ENCODE measurements at places on chromosomes 11 and 22. TPM values are rescaled to one million over a fixed set of nuclear protein-coding genes. Genes with fewer than 3 reads are reported as not detected.

MMP7 gene
- total RNA-seq, result not detected

MUC2 gene
- total RNA-seq, result not detected

DNA sequence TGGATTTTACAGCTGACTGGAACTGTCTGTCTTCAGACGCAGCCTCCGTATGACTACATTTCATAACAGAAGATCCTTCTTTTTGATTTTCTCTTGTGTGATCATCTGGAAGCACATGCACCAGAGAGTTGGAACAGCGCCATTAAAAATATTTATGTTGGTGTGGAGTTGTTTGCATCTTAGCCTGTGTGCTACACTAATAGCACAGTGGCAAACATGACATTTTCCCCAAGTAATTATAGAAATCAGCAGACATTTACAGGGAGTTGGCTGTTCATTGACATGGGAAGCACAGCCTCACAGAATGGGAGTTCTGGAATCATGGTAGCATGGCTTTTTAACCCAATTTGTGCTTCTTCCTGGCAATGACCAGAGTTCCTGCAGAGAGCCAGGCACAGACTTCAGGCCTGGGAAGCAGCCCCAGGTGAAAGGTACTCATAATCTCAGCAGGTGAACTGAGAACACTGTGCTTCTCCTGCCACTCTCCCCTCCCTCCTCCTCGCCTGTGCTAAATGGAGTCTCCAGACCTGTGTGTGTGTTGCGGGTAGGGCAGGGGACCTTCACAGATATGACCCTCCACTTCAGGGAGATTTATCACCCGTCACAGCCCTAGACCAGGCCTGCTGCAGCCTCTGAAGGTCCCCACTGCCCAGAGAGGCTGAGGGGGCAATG is 82.8 kb upstream of the PLET1 start:
- H3K36me3 ChIP-seq, result no peaks in the 10 kb centered on the region
- H3K4me1 ChIP-seq, result peaks cover 6% of the 10 kb centered on the region
- no peak overlapping the region for H3K4me3 ChIP-seq
- H3K27me3 ChIP-seq, result peaks cover 2% of the 10 kb centered on the region
- H3K27ac ChIP-seq, result no peak overlapping the region
- DNase-seq, result peak; percentile 54

GRCh38 chr22:44068422-44069191 is 44.5 kb downstream of the PARVB start:
- H3K4me3 ChIP-seq, result no peak overlapping the region
- H3K27me3 ChIP-seq, result no peaks in the 10 kb centered on the region
- no peak for DNase-seq
- H3K27ac ChIP-seq, result no peak overlapping the region

- H3K4me1 ChIP-seq, result peaks cover 2% of the 10 kb centered on the region
- peak within 1 kb of the TSS; percentile 78 for H3K4me3 ChIP-seq
- peak within 1 kb of the TSS; percentile 74 for H3K27ac ChIP-seq
- H3K27me3 ChIP-seq, result no peaks in the 10 kb centered on the region
- peak; percentile 96 for DNase-seq
Measured at GRCh38 chr22:35399678-35400500, at the start of gene MCM5. Gene MCM5 (plus strand): TSS chr22:35400140. CDS start chr22:35400439, 299 bp downstream.

DNA sequence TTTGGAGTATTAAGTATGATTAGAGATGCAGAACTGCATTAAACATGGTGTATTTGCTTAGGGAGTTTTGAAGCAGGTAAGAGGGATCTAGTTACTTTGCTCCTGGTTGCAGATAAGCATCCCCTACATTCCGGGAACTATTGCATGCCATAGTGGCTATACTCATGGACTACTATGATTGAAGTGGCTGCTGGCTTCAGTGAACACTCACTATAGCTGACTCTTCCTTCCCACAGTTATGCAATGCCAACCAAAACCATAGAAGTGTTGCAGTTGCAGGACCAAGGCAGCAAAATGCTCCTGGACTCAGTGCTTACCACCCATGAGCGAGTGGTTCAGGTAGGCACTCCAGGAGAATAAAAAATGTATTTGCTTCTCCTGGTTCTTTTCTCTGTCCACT is 17.0 kb downstream of the COA4 start:
- H3K4me1 ChIP-seq, result no peaks in the 10 kb centered on the region
- H3K4me3 ChIP-seq, result no peak overlapping the region
- H3K27ac ChIP-seq, result no peak overlapping the region
- peak; percentile 22 for DNase-seq
- no peaks in the 10 kb centered on the region for H3K27me3 ChIP-seq

- no peaks in the 10 kb centered on the region for H3K36me3 ChIP-seq
- H3K4me3 ChIP-seq, result no peak overlapping the region
- H3K27ac ChIP-seq, result no peak overlapping the region
- peaks cover 54% of the 10 kb centered on the region for H3K27me3 ChIP-seq
Measured at GRCh38 chr11:134026655-134027343, 42.1 kb upstream of the JAM3 start.

GRCh38 chr22:49855251-49855911 is 1.7 kb downstream of the ZBED4 start:
- H3K4me3 ChIP-seq, result peak overlapping the region; percentile 78
- peaks cover 5% of the 10 kb centered on the region for H3K36me3 ChIP-seq
- DNase-seq, result peak; percentile 33
- H3K27me3 ChIP-seq, result peaks cover 5% of the 10 kb centered on the region

- no peak overlapping the region for H3K4me3 ChIP-seq
- H3K36me3 ChIP-seq, result no peaks in the 10 kb centered on the region
- no peak for DNase-seq
- peaks cover 81% of the 10 kb centered on the region for H3K27me3 ChIP-seq
- no peaks in the 10 kb centered on the region for H3K4me1 ChIP-seq
Measured at GRCh38 chr11:73221996-73222395, 3.9 kb downstream of the P2RY2 start.

DNA sequence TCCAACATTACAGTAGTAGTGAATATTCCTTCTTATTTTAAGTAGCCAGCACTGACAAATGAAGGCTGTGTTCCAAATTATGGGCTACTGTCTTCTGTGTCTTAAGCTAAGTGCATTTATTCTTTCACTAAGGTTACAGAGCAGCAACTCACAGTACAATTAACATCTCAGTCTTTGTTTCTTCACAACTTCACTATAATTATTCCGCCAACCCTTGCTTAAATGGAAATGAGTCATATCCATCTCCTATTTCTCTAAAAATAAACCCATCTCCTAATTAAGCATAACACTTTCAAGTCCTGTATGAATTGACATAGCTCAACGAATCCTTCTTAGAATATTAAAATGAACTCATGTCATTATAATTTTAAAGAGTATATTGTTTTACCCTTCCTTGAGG is 6.7 kb downstream of the ETS1 start:
- peaks cover 3% of the 10 kb centered on the region for H3K27me3 ChIP-seq
- H3K27ac ChIP-seq, result no peak overlapping the region
- no peak overlapping the region for H3K4me3 ChIP-seq
- no peaks in the 10 kb centered on the region for H3K36me3 ChIP-seq
- no peak for DNase-seq
- H3K4me1 ChIP-seq, result peaks cover 9% of the 10 kb centered on the region

GRCh38 chr11:14346303-14346955 is 12.6 kb downstream of the RRAS2 start:
- no peak overlapping the region for H3K27ac ChIP-seq
- no peaks in the 10 kb centered on the region for H3K27me3 ChIP-seq
- no peak for DNase-seq
- H3K4me3 ChIP-seq, result no peak overlapping the region

- no peaks in the 10 kb centered on the region for H3K36me3 ChIP-seq
- no peak overlapping the region for H3K4me3 ChIP-seq
- peaks cover 23% of the 10 kb centered on the region for H3K27me3 ChIP-seq
- no peak overlapping the region for H3K27ac ChIP-seq
- H3K4me1 ChIP-seq, result no peaks in the 10 kb centered on the region
Measured at GRCh38 chr11:46149826-46150225, 28.6 kb upstream of the PHF21A start.

GRCh38 chr11:16421826-16422225 is 65.5 kb upstream of the SOX6 start:
- H3K4me1 ChIP-seq, result peaks cover 3% of the 10 kb centered on the region
- peak; percentile 8 for DNase-seq
- H3K4me3 ChIP-seq, result no peak overlapping the region
- no peaks in the 10 kb centered on the region for H3K36me3 ChIP-seq
- H3K27me3 ChIP-seq, result no peaks in the 10 kb centered on the region
